ENCODE measurements at places on chromosomes 11 and 22.

GRCh38 chr11:123628936-123629683 is 25.3 kb downstream of the SCN3B start:
- no peak for DNase-seq

DNA sequence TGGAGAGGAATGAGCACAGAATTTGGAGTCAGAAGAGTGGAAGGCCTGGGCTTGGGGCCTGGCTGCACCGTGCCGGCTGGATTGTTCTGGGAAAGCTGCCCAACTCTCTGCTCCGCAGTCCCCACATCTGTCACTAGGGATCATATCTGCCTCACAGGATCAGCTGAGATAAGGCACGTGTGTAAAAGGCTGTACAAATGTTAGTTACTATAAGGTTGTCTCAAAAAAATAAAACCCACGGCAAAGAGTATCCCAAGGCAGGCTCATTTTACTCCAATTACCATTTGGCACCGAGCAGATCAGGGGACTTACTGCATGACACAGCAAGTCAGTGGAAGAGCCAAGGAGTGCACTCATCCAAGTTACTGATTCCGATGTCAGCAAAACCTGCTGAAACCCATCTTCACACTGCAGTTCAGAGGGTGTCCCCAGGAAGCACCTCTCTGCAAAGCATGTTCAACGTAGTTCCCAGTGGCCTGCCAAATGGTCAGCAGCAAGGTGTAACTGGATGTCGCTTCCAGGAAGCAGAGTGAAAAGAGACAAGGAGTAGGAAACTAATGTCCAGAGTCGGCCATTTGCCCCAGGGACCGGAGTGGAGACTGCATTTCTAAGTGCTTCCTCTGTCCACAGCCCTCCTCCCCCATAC is 18.1 kb upstream of the MRTFA start:
- DNase-seq, result no peak

DNA sequence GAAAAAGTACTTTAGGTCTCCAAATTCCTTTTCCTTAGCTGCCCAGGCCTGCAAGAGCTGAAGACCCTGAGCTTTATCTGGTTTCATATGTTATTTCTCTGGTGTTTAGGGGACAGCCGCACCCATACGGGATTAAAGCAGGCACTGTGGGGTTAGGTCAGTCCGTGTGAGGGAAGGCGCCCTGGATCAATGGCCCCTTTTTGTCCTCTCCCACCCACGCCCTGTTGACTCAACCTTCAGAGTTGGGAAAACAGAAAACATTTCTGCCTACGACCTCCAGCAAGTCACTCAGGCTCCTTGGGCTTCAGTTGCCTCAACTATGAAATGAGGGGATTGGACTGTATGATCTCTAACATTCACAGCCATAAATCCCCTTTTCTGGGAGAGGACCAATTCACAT is 55.2 kb upstream of the BARX2 start:
- no peak for DNase-seq

DNA sequence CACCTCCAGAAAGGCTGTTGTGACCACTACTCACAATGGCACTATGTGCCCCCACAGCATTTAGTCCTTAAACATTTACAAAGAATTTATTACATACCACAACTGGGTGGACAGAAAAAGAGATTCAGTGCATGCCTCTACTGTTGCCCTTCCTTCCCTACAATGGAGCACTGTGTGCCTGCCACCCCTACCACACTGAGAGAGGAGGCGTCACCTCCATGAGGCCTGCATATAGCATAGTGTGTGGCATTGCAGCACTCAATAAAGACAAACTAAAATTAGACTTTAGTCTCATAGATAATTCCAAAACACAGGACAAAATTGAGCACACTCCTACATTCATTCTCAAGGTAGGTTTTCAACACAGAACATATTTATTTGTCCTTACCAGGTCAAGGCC is 25.8 kb downstream of the THAP12 start:
- no peak for DNase-seq

GRCh38 chr22:46038516-46039430 is 61.8 kb upstream of the WNT7B start:
- no peak for DNase-seq

DNA sequence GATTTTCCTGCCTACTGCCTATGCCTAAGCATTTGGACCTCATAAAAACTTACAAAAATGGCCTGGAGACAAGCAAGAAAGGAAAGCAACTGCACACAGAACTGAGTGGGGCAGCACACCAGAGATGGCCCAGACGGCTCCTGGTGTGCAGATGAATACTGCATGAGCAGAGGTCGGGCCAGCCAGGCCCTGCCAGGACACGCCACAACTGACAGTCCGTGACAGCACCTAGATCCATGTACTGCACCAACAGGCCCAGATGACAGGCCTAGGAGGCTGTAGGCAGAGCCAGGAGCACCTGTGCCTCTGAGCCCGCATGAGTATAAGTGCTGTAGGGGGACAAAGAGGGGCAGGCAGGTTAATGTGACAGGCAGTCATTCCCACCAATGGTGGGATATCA is 160.2 kb downstream of the IGLL1 start:
- no peak for DNase-seq

GRCh38 chr11:76025068-76025467 is 181.2 kb downstream of the WNT11 start:
- no peak for DNase-seq

DNA sequence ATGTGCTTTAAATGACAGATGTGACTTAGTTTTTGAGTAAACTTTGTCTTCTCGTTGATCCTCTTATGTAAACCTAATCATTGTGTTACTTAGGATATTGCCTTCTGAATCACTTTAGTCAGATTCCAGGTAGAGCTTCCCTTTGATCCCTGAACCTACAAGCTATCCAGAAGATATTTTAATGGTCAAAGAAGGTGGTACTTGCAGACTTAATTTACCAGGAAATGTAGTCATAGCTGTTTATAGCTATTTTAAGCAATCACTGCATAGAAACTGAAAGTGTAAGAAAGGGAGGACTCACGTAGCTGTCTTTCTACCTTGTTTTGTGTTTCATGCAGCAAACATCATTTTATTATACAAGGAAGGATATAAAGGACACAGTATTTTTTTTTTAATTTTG is 189.5 kb downstream of the DDX10 start:
- DNase-seq, result no peak

GRCh38 chr11:72274435-72274834 is 30.5 kb upstream of the PHOX2A start:
- DNase-seq, result no peak

DNA sequence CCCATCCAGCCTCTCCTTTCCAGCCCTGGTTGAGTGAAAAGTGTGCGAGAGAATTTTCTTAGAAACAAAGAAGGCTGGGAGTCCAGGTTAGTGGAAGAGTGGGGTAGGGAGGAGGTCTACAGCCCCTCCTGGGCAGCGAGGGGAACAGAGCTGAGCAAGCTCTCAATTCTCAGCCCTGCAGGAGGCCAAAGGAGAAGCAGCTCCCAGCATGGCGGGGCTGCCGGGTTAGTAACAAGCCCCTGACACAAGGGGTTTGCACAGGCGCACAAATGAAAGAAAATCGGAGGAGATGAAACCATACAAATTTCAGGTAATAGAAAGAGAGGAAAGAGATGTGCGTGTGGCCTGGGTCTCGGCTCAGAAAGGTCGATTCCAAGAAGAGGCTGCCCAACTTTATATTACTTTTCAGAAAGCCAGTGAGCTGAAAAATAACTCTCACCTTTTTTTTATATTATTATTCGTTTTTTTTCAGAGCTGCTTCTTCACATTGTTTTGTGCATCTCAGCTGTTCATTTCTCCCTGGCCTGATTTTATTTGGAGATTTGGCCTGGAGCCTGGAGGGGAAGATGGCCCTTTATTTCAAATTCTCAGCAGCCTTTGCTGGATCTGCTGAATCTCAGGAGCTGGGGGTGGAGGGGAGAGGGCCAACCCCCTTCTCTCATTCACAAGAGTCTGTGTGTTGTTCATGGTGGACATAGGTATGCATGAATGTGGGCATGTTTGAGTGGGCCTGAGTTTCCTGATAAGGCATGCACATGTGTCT is 583.2 kb downstream of the BUD13 start:
- DNase-seq, result no peak

GRCh38 chr11:110173811-110174644 is 80.8 kb downstream of the ZC3H12C start:
- peak; percentile 80 for DNase-seq

DNA sequence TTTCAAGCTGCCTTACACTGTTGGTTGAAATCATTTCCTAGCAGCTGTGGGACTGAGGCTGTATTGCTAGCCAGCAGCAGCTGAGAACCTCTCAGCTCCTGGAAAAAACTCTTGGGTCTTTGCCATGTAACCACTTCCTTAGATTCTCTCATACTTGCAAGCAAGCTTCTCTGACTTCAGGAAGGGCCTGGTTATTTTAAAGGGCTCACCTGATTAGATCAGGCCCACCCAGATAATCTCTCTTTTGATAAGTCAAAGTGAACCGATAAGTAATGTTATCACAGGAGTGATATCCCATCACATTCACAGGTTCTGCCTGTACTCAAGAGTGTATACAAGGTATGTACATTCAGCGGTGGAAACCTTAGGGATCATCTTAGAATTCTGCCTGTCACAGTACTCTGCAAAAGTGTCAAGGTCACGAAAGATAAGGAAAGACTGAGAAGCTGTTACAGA is 7.4 kb upstream of the CLPB start:
- no peak for DNase-seq

GRCh38 chr11:130787973-130788570 is 128.2 kb downstream of the SNX19 start:
- DNase-seq, result no peak

GRCh38 chr11:15141381-15141780 is 26.7 kb downstream of the INSC start:
- no peak for DNase-seq

GRCh38 chr11:17538731-17539130 is 5.5 kb downstream of the USH1C start:
- DNase-seq, result no peak

Data from stimulated activated CD4-positive, alpha-beta T cell treated with anti-CD3 and anti-CD28 coated beads, Interleukin-2, amount 100 ng/mL, for 24 hours (primary cell).